ENCODE measurements at places on chromosomes 16 and 17.

DNA sequence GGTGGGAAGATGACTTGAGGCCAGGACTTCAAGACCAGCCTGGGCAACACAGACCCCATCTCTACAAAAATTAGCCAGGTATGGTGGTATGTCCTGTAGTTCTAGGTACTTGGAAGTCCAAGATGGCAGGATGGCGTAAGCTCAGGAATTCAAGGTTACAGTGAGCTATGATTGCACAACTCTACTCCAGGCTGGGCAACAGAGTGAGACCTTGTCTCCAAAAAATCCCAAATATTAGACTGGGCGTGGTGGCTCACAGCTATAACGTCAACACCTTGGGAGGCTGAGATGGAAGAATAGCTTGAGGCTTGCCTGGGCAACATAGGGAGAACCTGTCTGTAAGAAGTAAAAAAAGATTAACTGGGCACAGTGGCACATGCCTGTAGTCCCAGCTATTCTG is 30.8 kb downstream of the SUZ12 start:
- no peak for DNase-seq

DNA sequence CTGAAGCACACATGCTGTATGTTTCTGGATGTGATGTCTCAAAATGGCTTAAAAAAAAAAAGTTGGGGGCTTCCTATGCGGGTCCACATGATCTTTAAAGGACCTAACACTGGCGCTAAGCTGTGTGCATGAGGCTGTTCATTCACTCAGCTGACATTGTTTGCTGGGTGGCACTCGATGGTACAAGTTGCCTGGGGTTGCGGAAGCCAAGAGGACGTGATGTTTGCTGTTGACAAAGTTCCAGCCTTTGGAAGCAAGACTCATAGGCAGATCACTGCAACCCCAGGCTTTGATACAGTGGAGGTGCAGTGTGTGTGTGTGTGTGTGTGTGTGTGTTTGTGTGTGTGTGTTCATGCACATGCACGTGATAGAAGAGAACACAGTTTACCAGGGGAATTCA is 29.5 kb upstream of the DNAI2 start:
- DNase-seq: no peak

DNA sequence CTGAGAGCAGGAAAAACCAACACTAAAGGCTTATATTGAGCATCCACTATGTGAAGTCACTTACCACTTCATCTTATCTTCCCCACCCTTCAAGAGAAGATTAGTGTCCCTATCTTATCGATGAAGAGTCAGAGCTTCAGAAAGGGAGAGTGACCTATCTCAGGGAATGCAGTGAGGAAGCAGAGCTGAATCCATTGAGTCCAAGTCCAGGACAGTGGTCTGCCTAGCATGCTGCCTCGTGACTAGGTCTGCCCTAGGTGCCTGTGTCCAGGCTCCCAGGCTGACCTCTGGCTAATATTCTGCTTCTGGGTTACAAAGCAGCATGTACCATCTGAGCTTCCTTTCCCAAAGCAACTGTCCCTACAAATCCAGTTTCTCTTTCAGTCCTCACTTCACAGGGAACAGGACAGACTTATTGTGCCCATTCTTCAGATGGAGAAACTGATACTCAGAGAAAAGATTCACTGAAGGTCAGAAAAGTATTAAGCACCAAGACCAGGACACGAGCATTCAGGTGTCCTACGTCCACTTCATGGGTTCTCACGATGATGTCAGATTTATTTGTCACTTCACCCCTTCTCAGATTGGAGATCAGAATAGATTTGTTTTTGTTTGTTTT is 13.3 kb upstream of the FZD2 start:
- no peak for DNase-seq

DNA sequence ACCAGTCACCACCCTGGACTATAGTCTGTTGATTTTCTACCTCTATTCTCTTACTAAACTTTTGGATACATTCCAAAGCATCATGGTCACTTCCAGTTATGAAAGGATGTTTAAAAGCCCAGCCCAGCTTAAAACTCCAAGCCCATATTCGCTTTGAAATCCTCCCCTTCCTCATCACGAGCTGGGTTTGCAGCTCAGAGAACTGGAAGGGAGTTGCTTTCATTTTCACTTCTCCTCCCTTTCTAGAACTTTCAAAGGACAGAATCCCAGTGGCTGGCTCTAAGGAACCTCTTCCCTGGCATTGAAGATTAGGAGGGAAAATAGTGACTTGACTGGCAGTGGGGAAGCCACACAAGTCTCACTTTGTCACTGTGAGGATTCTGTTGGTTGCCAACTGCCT is 100.1 kb upstream of the DYNLRB2 start:
- no peak for DNase-seq

DNA sequence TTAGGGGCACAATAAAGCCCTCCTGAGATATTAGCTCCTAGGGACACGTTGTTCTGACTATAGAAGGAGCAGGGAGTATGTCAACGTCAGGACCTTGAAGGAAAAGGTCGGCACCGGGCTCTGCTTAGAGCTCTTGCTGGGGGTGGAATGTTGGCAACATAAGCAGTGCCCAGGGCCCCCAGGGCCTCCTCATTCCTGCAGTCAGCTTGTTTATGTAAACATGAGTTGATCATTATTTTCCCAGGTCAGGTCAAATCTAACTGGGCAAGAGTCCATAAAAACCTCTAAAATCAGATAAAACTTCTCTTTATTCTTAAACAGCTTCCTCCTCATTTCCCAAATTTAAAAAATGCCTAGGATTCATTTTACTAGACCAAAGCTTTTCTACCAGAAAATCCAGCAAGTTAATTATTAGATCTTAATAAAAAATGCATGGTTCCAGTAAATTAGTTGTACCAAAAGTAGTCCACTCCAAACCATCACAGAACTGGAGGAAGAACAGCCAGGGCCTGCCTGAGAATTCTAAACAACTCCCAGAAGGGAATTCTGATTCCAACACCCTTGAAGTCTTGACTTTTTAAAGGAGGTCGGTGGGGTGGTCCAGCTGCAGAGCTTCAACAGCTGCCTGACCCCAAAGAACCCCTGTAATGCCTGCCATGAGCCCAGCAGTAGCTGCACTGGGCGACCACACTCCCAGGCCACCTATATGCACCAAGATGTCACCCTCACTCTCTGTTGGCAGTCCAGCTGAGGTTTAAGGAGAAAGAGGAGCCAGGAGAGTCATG is 54.3 kb downstream of the AMFR start:
- no peak for DNase-seq

DNA sequence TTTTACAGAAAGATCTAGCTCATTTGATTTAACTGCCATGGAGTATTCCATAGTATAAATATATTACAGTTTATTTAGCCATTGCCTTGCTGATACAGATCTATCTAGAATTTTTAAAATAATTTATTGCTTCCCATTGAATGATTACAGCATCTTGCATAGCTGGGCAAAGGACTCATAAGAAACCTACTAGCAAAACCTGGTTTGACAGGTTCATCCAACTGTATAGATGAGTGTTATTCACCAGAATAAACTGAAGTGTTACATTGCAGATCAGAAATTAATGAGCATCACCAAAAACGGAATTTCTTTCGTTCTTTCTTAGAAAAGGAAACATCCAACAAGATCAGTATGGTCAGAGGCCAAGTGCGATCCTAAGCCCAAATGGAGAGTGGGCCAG is 202.2 kb upstream of the CACNG5 start:
- no peak for DNase-seq

- no peak for DNase-seq
Measured at GRCh38 chr17:36529121-36529520, 5.5 kb downstream of the MYO19 start.

- no peak for DNase-seq
Measured at GRCh38 chr17:74259667-74260524, 14.1 kb upstream of the DNAI2 start.

GRCh38 chr17:81196505-81197408 is 26.0 kb downstream of the CEP131 start:
- DNase-seq: no peak

DNA sequence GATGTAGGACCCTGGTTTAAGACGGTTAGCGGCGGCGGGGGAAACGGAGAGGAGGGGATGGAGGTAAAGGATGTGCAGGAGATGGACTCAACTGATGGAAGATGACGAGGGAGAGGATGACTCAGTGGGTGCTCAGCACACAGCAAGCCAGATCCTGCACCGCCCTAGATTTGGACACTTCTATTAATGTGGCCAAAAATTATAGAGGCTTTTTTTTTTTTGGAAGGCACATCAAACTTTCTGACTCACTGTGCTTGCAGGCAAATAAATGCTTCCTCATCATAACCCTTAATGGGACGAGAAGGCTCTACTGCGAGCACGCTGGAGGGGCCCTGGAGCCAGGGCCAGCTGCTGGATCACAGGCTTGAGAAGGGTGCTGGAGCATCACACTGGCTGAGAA is 36.0 kb downstream of the RTN4RL1 start:
- DNase-seq: no peak

DNA sequence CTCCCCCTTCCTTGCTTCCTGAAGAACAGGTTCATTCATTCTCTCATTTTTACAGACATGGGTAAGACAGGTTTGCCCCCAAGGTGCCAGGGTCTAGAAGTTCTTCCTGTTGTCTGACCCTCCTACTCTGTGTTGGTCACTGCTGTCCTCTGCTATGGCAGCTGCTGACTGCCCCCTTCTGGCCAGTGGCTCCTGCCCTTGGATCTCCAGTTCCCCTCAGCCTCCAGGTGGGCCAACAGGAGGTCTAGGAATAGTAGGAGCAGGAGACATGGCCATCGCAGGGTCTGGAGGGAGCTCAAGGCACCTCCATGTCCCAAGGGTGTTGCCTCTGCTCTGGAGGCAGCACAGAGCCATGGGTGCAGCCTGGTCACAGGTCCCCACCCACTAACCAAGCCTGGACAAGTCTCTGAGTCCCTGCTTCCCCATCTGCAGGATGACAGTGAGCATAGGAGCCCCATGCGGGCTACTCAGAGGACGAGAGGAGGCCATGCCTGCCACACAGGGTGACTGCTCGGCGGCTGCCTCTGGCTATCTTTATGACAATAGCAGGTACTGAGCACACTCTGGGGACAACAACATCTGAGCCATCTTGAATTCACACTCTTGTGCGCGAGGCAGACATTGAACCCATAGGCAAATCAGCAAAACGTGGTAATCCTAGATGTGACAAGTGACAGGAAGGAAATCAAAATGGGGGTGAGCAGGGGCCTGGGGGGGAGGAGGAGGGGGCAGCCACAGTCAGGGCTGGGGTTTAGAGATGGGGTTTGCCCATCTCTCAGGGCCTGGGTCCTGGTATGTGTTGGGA is 27.0 kb upstream of the NXPH3 start:
- DNase-seq: no peak
